ENCODE measurements at places on chromosomes 1 and 21.

GRCh38 chr1:6265151-6265550 is 4.3 kb upstream of the GPR153 start:
- DNase-seq = no peak

GRCh38 chr1:218250492-218250891 is 34.6 kb upstream of the RRP15 start:
- DNase-seq = peak; percentile 20

DNA sequence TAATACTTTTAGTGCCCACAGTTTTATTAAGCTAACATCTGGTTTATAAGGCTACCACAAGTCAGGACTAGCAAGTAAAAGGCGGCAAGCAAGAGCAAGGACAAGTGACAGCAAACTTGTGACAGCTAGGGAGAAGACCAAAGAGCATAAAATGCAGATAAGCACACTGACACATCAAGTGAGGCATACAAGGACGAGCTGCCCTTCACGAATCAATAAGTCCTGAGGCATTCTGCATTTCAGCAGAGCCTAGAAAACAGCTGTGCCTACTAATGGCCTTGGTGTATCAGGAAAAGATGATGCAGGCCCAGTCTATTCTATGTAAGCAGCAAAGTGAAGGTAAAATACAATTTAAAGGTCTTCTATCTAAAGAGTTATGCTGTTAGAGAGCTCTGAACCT is 74.8 kb downstream of the KRTAP19-8 start:
- DNase-seq = no peak

GRCh38 chr21:23127973-23128372 is 2129.8 kb downstream of the NCAM2 start:
- DNase-seq = no peak

- DNase-seq = no peak
Observed at GRCh38 chr1:213960963-213961362, 26.8 kb upstream of the PROX1 start.

- DNase-seq = peak; percentile 37
Observed at GRCh38 chr21:45972353-45972715, 9.2 kb upstream of the COL6A1 start.

DNA sequence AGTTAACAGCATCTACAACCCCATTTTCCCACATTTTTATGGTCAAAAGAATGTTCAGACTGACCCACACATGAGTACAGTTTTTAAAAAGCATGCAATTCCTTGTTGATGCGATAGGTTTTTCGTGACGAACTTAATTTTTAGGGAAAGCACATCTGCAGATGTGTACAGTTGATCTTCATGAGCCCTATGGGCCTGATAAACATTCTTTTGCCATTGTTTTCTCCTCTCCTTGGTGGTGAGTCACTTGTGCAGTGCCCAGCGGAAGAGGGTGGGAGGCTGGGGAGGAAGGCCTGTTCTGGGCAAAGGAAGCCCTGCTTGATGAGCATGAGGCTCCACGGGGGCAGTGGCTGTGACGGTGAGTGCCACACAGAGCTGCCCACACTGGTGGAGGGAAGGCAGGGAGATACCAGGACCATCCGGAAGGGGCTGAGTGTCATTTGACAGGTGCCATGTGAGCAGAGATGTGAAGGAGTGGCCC is 5.3 kb downstream of the ARF1 start:
- peak; percentile 52 for DNase-seq

DNA sequence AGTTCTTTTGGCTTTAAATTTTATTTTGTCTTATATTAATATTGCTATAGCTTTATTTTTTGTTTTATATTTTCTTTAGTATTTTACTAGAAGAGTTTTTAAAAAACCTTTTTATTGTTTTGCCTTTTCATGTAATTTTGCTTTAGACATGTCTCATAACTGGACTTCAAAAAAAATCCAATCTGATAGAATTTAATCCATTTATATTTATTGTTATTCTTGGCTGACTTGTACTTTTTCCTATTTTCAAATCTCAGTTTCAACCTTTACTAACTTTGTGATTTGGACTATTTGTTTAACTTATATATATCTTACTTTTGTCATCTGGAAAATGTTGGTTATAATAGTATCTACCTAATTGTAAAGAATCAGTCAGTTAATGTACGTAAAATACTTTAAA is 61.2 kb downstream of the NTNG1 start:
- DNase-seq = no peak

DNA sequence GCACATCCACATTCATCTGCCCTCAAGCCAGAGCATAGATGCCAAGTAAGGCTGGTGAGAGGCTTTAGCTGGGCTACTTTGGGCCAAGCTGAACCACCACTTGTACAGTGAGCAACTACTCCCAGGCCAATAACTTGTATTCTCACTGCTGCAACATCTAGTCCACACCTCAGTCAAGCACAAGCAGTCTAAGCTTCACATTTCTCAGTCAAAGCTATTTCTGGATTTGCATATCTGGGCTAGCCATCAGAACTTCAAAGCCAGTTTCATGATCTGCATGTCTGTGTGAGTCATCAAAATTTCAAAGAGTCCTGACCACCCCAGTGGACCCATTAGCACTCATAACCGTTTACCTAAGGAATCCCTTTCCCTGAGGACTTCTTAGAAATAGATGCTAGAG is 77.7 kb upstream of the DIRAS3 start:
- peak; percentile 76 for DNase-seq

GRCh38 chr1:45246760-45247159 is 40.4 kb upstream of the ZSWIM5 start:
- peak; percentile 91 for DNase-seq

GRCh38 chr1:71835442-71835813 is 446.9 kb downstream of the NEGR1 start:
- DNase-seq = no peak

- no peak for DNase-seq
Observed at GRCh38 chr1:219882096-219882495, 46.3 kb downstream of the SLC30A10 start.

DNA sequence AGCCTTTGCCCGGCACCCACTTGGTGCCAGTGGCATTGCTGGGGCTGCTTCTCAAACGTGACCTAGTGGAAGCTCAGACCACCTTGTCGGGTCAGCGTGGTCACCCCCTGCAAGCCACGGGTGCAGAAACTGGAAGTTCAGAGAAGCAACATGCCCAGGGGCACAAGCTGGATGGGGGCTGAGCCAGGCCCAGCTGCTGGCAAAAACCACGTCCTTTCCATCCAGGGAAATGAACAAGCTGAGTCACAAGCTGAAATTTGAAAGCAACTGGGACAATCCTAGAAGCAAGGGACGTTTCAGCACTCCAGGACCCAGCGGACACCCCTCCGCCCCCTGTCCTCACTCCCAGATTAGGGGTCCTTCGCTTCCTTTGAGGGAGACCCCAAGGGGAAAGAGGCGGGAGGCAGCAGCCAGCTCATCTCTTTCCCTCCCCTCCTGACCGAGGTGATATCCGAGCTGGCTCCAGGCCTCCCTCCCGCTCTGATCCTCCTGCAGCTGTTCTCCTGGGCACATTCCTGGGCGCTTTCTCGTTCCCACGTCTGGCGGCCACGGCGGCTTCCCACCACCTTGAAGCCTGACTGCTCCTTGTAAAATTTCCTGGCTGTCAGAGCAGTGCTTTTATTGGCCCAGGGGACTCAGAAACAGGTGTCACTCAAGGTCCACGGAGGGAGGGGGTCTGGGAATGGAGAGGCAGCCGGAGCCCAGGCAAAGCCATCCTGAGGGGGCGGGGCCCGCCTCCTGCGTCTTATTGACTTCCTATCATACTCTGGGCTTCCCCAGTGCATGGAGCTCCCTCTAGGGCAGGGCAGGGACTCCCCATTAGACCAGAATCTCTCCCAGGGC is 62.8 kb downstream of the PAX7 start:
- DNase-seq = no peak

- peak; percentile 45 for DNase-seq
Observed at GRCh38 chr21:22900490-22900889, 1902.3 kb downstream of the NCAM2 start.

DNA sequence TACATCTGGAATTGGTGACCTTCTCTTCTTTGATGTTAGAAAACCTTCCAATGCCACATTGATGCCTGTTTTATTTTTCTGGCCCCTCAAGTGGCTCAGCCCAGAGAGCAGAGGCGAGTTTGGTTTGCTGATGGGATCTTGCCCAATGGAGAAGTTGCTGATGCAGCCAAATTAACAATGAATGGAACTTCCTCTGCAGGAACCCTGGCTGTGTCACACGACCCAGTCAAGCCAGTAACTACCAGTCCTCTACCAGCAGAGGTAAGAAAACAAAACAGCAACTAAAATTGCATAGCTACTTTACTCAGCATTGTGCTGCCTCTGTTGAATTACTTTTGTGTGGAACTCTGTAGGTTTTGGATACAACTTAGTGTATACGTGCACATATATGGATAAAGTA is 97.6 kb downstream of the CC2D1B start:
- DNase-seq = peak; percentile 71

GRCh38 chr1:200866521-200866920 is 6.3 kb upstream of the GPR25 start:
- peak; percentile 45 for DNase-seq

- DNase-seq = no peak
Observed at GRCh38 chr1:38197312-38198061, 150.9 kb upstream of the POU3F1 start.

- DNase-seq = no peak
Observed at GRCh38 chr21:41837756-41838297, 41.3 kb downstream of the PRDM15 start.

DNA sequence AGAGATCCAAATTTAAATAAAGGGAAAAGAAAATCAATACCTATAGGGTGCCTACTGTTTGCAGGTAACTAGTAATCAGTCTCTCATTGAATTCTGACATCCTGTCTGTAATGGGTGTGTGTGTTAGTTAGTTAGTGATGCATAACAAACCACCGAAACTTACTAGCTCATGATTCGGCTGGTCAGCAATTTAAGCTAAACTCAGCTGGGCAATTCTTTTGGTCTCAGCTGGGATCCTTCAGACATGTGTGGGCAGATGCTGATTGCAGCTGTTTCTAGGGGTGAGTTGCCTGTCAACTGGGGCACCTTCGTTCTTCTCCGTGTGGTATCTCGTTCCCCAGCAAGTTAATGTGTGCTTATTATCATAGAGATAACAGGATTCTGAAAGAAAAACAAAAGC is 40.2 kb upstream of the ZNF124 start:
- peak; percentile 2 for DNase-seq

GRCh38 chr1:21689661-21690372 is 20.7 kb upstream of the RAP1GAP start:
- no peak for DNase-seq

DNA sequence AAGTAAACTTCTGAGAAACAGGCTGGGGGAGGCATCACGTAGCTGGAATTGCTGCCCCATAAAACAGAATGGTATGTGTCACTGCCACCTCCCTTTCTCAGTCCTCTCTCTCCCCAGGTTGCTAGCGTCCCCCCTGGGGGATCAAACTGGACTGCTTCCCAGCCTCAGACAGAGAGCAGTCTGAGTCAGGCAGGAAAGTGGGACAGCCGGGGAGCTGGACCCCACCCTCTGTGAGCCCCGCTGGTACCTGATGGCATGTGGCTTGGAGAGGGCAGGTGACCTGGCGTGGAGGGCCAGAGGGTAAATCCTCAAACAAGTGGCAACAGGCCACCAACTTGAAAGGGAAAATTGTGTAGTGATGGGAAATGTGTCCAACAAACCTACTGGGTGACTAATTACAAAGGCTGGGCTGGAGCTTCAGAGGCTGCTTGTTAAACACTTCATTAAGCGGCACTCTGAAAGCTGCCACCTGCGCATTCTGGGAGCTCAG is 1.0 kb upstream of the SFN start:
- DNase-seq = no peak

DNA sequence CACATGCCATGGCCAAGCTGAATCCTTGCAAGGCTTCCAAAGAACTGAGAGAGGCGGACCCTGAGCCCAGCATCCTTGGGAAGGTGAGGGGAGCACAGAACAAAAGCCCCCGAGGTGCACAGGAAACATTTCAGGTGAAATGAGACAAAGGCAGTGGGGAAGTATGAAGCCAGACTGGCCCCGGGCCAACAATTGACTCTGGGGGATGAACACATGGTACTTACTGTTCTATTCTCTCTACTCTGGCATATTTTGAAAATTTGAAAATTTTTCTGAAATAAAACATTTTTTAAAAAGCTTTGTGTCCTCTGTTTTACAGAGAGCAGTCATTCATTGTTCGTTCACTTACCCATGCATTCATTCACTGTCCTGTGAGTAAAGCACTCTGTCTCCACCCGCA is 77.7 kb downstream of the GRIK3 start:
- DNase-seq = no peak

- no peak for DNase-seq
Observed at GRCh38 chr21:45367402-45368351, 37.3 kb upstream of the COL18A1 start.

- DNase-seq = no peak
Observed at GRCh38 chr1:53634571-53634979, 104.4 kb downstream of the GLIS1 start.

DNA sequence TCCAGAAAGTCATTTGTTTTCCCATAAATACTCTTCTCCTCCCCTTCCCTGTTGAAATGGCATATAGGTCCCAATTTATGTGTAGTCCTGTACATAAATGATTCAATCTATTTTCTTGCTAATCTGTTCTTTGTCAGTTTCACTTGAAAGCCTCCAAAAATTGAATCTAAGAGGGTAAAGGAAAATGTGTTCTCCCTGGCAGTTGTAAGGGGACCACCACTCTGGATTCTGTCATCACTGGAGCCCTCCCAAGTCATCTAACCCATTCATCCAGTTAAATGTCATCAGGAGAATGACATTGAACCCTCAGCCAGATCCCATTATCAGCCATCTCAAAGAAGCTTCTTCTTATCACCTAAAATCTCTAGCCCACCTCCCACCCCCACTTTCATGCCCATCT is 35.0 kb upstream of the RNF2 start:
- no peak for DNase-seq

DNA sequence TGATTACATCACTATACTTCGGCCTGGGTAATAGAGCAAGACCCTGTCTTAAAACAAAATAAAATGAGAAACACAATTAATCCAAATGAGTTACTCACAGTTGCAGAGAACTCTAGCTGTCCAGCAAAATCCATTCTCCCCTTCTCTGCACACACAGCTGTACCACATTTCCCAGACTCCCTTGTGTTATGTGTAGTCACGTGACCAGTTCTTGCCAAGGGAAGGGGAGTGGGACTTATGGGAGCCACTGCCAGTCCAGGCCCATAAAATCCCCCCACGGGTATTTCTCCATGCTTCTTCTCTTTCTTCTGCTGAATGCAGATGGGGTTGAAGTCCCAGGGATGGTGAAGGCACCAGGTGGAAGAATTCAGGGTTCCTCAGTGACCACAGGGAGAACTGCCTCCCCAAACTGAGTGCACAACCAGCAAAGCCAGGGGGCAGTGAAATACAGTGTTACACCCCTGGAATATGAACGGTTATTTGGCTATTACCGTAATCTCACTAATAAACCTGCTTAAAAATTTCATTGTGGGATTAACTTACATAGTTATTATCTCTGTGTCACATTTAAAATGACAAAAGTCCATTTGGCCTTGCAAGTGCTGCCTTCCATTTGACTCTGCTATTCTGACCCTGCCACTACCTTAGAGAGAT is 85.6 kb upstream of the FMN2 start:
- no peak for DNase-seq

DNA sequence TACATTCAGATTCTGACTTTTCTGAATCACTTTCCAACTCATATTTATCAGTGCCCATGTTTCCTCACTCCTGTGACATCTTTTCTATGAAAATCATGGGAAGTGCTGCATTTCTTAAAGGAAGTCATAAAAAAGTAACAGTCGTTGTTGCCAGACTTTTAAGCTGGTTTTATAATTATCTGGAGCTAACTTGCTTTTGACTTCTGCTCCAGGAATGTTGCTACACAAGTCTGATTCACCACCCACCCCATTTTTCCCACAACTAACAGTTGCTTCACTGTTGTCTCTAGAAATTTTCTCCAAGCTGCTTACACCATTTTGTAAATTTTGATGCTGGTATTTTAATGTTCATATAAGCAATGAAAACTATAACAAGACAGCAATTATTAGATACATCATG is 12.2 kb downstream of the FCRLB start:
- peak; percentile 90 for DNase-seq
